Mesenchymal stem cell (in vitro differentiated cells and primary cell): ENCODE measurements at places on chromosomes 3 and 15.

DNA sequence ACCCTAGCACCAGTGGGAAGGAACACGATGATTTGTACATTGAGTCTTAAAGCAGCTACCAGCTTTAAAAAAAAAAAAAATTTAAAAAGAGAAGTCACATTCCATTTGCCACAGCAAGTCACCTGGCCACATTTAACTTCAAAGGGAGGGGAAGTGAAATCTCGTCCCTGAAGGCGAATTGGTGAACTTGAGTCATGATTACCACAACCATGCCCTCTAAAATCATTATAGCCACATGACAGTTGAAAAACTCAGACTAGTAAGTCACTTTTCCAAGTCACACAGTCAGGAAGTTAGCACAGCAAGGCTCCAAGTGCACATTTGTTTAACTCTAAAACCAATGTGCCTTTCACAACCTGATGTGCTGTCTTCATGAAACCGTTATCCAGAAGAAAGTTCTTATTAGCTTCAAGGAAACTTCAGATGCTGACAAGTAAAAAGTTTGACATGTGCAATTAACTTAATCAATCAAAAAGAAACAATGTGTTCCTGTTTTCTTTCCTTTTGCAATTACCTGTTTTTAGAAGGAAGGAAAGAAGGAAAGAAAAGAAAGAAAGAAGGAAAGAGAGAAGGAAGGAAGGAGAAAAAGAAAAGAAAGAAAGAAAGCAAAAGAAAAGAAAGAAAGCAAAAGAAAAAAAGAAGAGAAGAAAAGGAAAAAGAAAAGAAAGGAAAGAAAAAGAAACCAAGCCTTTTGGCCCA lies 8.3 kb upstream of the THSD4 start:
- no peak for DNase-seq

- no peak for DNase-seq
These were observed 5.2 kb downstream of the EXOSC7 start for GRCh38 chr3:44981220-44981619.

DNA sequence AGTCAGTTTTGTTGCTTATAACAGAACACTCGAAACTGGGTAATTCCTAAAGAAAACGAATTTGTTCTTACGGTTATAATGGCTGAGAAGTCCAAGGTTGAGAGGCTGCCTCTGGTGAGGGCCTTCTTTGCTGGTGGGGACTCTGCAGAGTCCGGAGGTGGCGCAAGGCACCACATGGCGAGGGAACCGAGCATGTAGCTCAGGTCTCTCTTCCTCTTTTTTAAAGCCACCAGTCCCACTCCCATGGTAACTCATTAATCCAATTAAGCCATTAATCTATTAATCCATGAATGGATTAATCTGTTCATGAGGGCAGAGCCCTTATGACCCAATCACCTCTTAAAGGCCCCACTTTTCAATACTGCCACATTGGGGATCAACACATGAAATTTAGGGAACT lies 50.0 kb downstream of the ROPN1B start:
- no peak for DNase-seq

- no peak for DNase-seq
These were observed 27.0 kb downstream of the TM2D3 start for GRCh38 chr15:101625184-101625583.

GRCh38 chr15:96325541-96326327 lies 4.8 kb upstream of the NR2F2 start:
- DNase-seq, result peak; percentile 61
